Inflammatory macrophage treated with lipopolysaccharide for 4 hours (primary cell): ENCODE measurements at places on chromosomes 16 and 17.

GRCh38 chr17:83009414-83010205 is 69.8 kb upstream of the METRNL start:
- DNase-seq, result no peak

- no peak for DNase-seq
Observed at GRCh38 chr17:63927464-63928171, 4.5 kb downstream of the CD79B start.

DNA sequence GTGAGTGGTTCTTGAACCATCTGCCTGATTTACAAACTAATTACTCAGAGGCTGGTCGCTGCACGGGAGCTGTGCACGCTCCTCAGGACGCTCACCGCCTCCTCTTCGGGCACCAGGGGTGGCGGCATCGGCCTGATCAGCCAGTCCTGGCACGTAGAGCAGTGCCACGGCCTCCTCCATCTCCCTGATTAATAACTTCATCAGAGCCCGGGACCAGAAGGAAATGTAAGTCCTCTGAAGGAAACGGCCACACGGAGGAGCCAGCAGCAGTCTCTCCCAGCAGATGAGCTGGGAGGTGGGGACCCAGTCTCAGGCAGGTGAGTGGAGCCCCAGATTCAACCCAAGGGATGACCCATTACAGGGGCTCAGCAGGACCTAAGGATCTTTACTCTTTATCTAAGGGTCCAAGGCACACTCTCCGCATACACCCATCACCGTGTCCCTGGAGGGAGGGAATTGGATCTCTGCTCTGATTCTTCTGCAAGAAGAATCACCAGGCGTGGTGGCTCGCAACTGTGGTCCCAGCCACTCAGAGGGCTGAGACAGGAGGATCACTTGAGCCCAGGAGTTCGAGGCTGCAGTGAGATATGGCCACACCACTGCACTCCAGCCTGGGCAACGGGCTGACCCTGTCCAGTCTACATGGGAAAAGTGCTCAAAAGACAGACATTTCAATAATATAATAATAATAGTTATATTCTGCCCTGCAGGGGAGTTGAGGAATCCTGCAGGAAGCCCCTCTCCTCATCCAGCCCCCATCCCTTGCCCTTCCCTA is 366.5 kb downstream of the SEC14L1 start:
- DNase-seq, result no peak

DNA sequence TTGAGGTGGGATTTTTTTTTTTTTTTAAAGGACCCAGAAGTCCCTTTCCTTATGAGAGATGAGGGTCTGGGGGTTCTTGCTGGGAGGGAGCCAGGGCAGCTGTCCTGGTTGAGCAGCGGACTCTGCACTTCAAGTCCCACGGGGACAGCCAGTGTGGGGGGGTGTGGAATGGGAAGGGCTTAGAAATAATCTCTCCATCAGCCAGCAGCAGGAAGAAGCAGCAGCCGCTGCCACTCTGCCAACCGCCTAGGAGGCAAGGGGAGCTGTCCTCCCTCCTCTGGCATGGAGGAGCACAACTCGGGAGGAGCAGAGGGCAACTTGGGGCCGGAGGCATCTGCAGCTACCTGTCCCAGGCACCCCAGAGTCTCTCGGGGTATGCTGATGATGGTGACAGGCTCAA is at the start of gene KCNG4:
KCNG4 (minus strand) TSS at position 104 of the 400 bp plus-strand sequence. CDS start 2,527 bp downstream, outside the sequence.
- no peak for DNase-seq
